ENCODE measurements at places on chromosomes 16 and 17.

GRCh38 chr17:44308865-44309264, 464 bp downstream of the RUNDC3A start:
- no peak for ATAC-seq

DNA sequence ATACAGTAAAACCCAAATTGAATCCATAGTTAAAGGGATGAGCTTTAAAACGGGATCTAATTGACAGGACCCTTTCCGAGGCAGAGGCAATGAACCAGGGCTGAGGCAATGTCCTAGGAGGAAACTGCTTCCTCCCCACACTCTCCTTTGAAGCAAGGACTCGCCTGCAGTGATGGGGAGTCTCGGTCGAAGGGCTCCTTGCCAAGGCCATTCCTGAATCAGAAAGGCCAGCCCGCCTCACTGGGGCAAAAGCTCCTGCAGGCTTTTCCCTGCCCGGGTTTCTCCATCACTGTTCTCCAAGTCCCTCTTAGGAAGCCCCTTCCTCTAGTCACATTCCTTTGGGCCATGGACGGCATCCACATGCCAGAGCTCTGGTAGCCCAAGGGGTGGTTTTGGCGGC, 132.0 kb downstream of the RBFOX3 start:
- no peak for ATAC-seq

DNA sequence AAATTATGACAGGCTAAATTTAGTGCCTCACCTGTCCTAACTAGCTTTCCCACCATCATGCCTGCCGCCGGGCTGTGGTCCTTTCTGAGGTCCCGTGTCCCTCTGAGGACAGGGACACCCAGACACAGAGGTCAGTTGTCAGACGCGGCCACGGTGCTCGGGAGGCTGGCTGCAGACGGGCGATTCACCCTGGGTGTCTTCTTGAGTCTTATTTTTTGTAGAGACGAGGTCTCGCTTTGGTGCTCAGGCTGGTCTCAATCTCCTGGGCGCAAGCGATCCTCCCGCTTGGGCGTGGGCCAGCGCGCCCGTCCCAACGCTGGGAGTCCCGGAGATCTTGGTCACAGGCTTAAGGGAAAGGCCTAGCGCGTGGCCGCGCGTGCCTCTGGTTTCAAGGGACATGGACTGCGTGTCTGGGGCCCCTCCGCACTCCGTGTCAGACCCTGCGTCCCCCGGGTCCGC, 797 bp upstream of the RAB11FIP3 start:
- no peak for ATAC-seq

DNA sequence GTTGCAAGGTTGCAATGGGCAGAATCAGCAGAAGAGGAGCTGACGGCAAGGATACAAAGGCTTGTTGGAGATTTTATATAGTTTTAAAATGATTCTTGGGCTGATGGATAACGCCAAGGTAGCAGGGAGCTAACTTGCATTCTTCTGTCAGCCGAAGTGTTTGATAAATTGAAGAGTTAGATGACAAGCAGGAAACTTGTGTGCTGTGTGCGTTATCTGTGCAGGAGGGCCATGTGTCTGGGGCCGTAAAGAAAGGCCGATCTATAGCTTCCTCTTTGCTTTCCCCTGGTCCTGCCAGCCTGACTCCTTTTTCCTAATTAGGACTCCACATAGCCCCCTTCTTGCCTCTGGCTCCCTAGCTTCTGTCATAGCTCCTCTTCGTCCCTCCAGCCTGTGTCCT, 6.7 kb upstream of the WWOX start:
- ATAC-seq = no peak

GRCh38 chr16:62225675-62226074, 189.4 kb upstream of the CDH8 start:
- no peak for ATAC-seq

GRCh38 chr16:54140057-54140787, 146.4 kb downstream of the IRX3 start:
- no peak for ATAC-seq

- ATAC-seq = no peak
Observed at GRCh38 chr17:27318633-27319032, 24.7 kb downstream of the WSB1 start.

DNA sequence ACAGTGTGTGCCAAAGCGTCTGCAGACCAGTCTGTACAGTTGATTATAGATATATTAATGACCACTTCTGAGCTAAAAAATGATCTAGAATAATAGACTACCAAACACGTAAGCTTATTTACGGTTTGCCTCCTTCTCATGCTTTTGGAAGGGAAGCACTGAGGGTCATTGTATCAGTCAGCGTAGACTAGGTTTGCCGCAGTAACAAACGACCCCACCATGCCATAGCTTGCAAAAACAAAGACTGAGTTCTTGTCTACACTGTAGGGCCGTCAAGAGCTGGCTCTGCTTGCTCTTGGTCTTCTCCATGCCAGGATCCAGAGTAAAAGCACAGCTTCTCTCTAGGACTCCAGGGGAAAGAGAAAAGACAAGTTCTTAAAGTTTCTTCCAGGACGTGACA, 680.7 kb downstream of the MAF start:
- no peak for ATAC-seq

DNA sequence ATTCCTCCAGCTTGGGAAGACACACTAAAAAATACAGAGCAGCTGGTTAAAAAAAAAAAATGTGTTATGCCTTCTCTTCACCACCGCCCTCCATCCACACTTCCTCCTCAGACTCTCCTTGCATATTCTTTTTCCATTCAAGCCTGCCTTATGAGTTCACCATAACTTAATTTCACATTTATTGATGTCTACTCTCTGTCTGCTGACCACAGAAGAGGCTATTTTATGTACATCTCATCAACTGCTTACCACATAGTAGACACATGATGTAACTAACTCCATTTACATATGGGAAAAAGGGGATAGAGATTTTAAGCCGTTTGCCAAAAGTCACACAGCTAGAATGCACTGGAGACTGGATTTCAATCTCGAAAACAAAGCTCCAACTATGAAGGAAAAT, 409.8 kb downstream of the CDH11 start:
- no peak for ATAC-seq

DNA sequence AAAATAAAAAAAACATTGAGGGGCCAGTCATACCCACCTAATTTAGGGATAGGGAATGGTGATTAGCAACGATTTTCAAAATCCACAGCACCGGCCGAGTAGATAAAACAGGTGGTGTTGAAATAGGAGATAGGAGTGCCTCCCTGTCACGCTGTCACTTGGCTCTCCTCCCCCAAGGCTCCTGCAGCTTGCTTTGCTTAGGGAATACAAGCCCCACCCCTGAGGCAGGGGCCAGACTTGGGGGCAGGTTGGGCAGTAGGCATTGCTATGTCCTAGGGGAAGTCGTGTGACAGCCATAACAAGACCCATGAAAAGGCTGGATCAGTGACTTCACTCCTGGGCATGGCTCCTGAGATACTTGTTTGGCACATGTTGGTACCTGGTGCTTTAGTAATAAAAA, 25.8 kb downstream of the POLR2A start:
- no peak for ATAC-seq

DNA sequence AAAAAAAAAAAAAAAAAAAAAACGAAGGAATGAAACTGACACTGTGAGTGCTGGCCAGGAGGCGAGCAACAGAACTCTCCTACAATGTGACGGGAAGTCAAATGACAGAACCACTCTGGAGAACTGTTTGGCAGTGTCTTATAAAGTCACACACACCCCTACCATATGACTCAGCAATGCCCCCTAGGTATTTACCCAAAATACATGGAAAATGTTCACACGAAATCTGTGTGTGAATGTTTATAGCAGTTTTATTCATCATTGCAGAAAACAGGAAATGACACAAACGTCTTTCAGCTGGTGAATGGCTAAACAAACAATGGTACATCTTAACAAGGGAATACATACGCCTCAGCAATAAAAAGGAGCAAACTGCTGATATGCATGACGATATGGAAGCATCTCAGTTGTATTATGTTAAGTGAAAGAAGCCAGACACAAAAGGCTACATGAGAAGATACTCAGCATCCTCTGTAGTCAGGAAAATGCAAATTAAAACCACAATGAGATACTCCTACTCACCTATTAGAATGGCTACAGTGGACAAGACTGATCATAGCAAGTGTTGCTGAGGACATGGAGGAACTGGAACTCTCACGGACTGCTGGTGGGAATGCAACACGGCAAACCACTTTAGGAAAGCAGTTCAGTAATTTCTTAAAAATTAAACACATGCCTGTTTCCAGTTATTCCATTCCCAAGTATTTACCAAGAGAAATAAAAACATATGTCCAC, 74.7 kb downstream of the TBC1D16 start:
- ATAC-seq = no peak

DNA sequence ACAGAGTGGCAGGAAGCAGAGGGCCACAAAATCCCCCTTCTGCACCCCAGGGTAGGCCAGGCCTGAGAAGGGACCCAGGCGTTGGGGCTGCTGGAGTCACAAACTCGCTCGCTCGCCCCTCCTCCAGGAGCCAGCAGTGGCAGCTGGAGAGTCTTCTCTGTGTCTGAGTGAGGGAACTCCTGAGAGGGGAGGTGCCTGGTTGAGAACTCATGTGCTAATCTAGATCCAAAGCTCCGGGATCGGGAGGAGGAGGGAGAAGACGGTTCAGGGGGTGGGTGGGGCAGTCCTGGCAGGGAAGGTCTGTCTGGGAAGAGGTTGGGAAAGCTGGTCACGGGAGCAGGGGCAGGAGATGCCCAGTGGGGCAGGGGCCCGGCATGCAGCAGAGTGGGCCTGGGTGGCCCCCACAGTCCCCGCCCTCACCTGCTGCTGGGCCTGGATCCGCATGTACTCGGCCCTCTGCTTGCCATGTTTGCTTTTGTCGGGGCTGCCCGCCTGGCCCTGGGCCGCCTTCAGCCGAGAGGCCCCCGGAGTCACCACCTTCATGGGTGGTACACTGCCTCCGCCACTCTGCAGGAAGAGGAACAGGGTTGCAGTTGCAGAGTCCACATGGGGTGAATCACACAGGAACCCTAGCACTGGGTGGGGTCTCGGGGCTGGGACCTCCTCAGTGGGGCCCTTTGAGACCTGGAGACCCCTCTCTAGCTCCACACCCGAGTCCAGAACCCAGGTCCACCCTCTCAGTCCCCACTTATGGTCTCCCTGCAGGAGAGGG, 62.2 kb downstream of the SRCIN1 start:
- ATAC-seq = no peak

DNA sequence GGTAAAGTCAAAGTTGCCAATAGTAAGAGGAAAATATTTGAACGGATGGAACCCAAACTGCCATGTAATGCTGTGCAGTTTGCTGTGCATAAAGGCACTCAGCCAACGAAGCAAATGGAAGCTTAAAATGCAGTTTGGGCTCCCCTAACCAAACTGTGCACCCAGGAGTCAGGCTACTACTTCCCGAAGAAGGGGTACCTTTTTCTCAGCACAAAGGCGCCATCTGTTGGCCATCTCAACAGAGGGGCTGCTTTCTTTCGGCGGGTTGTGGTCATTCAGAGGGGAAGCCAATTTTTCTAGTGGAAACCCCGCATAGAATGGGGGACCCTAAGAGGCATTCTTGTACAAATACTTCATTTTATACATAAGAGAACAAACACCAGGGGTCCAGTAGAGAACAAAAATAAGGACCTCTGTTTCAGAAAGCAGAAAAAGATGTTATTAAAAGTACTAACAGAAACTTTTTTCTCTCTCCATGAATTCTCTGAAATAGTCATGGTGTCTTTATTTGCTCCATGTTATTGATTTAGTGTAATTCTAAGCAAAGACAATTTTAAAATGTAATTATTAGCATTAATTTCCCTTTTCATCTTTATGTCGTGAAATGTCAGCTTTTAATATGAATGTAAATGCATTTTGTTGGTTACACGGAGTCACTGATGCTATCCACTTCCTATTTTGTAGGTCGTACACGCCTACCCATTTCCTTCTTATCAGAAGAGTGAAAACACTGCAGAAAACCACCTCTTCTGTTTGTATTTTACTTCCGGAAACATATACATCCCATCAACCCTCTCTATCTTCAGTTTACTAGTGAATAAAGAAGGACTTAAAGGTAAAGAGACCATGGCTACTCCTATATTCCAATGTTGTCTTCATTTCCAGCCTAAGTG, 453.3 kb downstream of the KCNJ2 start:
- ATAC-seq = no peak
